Jurkat, Clone E6-1 (cell line): ENCODE measurements at places on chromosomes 4 and X.
A peak's percentile ranks its signal among the peaks of the same experiment; 100 is the strongest.

- no peak for DNase-seq
Measured at GRCh38 chr4:76712564-76712963, 185.4 kb downstream of the SOWAHB start.

DNA sequence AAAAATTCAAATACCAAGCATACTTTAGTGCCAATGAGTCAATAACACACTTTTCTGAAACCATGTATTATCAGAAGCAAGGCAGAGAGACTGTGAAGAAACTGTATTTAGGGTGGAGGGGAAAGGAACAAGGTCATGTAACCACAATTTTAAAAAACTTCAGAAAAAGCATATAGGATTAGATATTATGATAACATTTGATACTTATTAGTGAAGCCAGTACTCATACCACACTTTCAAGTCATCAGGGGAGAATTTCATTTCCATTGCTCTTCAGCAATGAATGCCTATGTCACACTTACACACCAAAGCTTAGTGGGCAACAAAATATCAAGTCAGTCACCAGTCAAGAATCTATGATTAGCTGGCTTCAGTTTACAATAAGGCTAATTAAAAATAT, 602.2 kb downstream of the IL15 start:
- DNase-seq: no peak

- no peak for DNase-seq
Measured at GRCh38 chrX:129577473-129577872, 37.4 kb downstream of the OCRL start.

- no peak for DNase-seq
Measured at GRCh38 chrX:87391742-87392141, 125.9 kb upstream of the KLHL4 start.

GRCh38 chr4:77856152-77856551, 6.5 kb upstream of the MRPL1 start:
- no peak for DNase-seq

DNA sequence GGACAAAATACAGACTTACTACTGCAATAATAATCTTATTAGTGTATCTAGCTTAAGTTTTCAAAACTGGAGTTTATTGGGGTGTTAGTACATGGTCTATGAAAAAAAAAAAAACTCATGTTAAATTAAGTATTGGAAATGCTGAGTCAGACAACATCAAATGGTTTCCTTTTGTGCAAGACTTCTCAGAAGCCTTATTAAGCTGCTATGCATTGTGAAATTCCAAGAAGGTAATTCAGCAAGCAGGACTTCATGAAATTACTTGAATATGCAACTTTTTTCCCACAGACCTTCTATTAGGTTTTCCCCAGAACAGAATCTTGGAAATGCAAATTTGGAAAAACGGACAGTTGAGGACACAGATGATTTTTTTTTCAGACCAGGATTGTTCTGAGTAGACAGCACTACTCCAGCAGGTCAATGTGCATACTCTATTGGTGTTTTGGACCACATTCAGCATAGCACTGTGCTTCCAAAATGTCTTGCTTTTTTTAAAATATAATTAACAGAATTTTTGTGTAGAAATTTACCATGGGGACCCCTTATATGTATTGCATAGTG, 568.8 kb upstream of the TENM3 start:
- DNase-seq: no peak

DNA sequence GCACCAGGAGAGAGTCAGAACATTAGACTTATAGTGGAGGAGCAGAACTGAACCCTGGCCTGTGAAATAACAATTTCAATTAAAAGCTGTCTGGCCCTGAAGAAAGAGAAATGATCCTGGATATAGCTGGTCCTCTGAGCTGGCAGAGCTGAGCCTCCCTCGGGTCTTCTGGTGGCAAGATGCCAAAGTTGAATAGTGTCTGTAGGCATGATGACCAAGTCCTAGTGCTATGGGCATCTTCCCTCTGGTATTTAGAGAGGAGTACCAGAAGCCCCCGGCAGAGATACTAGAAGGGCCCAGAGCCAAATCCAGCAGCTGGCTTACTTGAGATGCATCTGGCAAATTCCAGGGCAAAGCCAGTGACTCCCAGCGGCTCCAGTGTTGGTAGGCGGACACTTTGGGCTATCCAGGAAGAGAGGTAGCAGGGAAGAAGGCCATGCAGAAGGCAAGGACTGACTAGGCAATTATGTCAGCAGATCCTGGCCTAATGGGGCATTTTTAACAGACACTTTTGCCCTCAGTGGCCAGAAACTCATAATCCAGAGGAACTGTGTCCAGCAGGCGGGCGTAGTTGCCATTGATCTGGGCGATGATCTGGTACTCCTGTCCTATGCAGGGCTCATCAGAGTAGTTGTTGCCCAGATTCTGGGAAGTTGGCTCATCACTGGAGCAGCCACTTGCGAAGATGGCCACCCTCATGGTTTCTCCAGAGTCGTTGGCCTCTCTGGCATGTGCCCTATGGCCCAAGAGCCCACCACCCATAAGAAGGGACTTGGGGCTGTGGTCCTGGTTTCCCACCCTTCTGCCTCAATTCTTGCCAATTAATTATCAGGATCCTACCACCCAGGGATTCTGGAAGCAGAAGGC, 17.9 kb downstream of the VSIG4 start:
- DNase-seq: no peak

DNA sequence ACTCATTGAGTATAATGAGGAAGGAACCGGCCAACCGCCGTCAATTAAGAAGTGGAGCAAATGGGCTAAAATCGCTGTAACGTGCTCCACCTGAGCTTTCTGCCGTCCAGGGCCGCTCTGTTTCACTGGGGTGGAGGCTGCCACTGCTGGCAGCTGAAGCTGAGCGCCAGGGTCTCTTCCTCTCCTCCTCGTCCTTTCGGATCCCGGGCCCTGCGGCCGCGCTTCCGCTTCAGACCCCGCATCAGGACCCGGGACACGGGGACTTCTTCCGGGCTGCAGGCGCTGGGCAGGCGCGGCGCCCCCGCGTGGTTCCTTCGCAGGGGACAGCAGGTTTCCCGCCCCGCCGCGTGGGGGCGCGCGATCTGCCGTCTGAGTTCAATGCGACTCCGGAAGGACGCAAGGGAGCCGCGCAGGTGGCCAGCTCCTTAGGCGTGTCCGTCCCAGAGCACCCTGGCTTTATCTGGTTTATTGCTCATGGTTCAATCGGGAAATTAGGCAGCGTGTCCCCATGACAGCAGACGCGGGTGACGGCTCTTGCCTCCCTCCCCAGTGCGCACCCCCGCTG, 519.8 kb downstream of the TRIML1 start:
- no peak for DNase-seq

GRCh38 chrX:149511081-149511480, 6.0 kb upstream of the IDS start:
- no peak for DNase-seq

DNA sequence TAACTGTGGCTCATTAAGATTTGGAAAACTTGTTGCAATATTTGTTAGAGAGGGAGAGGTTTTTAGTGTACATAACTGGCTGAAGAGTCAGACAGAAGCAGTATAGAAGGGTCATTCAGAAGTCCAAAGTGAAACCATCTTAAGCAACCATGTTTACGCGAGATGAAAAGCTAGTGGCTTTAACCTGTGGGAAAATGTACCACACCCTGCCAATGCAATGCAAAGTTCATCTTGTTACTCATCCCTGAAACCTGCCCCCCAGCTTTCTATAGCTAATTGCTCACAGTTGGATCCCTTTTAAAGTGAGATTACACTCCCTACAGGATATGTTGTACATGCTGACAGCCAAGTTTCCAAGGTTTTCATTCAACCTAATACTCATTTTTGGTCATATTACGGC, 96.7 kb upstream of the RAPGEF2 start:
- no peak for DNase-seq

DNA sequence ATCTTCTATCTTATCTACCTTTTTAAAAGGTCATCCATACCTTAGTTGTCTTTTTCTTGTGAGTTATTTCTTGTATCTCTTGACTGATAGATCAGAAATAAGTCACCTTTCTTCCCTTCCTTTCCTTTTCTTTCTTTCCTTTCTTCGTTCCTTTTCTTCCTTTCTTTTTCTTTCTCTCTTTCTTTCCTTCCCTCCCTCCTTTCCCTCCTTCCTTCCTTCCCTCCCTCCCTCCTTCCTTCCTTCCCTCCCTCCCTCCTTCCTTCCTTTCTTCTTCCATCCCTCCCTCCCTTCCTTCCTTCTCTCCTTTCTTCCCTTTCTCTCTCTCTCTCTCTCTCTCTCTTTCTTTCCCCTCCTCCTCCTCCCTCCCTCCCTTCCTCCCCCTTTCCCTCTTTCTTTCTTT, 93.5 kb downstream of the CEP135 start:
- no peak for DNase-seq

DNA sequence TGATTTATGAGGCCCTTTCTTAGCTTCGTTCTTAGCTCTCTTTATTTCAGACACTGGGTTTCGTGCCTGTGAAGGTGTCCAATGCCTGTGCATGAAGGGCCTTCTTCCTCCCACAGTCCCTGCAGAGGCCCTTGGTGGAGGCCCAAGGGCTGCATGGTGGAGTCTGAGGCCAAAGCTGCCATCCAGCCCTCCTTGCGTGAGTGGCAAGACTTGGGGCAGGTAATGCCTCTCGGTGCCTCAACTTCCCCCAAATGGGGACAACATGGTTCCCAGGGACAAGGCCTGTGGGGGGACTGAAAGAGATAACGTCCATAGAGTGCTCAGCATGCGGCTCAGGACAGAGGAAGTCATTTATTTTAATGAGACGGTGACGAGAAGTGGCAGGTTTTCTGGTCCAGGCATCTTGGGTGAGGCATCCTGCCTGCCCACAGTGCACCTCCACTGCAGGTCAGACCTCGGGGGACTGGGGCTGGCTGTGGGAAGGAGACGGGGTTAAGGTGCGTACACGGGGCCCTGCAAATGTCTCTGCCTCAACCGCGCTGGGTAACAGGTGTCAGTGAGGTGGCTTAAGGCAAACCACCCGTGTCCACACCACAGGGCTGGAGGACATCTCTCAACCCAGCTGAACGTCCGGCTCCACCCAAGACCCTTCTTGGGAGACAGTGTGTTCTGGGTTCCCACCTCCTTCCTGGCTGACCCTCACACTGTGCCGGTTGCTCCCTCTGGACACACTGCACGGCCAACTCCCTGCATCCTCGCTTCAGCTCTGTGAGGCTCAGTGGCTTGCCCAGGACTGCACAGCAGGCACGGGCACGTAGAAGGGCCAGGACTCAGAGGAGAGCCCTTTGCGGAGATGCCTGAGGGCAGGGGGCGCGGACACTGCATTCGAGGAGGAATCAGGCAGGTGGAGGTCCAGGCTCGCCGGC, 50.5 kb downstream of the PSAPL1 start:
- no peak for DNase-seq

GRCh38 chr4:108047199-108047598, 57.5 kb downstream of the HADH start:
- no peak for DNase-seq

GRCh38 chr4:169210504-169211118, 60.1 kb downstream of the SH3RF1 start:
- DNase-seq: no peak

GRCh38 chr4:5545271-5545670, 163.1 kb downstream of the EVC2 start:
- DNase-seq: no peak

GRCh38 chrX:24241822-24242648, 71.8 kb downstream of the SUPT20HL2 start:
- DNase-seq: peak; percentile 20

GRCh38 chr4:149370785-149371420, 444.7 kb downstream of the IQCM start:
- peak; percentile 42 for DNase-seq

GRCh38 chr4:25954293-25954904, 40.4 kb downstream of the SMIM20 start:
- no peak for DNase-seq

DNA sequence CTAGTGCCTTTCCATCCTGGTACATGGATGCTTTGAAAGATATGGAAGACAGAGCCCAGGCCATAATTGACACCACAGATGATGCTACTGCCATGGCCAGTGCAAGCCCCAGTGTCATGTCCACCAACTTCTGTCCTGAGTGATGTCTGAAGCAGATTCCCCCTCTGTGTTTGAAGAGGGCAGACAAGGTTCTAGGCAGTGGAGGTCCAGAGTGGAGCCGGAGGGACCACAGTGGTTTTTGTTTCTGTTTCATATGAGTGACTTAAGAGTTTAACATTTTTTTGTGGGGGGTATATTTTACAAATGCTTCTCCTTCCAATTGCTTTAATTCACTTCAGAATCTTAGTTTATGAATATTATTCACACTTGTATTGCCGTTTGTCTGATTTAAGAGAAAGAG, 6.0 kb upstream of the MAGEC1 start:
- no peak for DNase-seq
